AG08395 (cell line): ENCODE measurements at places on chromosomes 13 and 19.

GRCh38 chr13:111280226-111280625 lies 40.2 kb upstream of the TEX29 start:
- DNase-seq = no peak

GRCh38 chr13:31441800-31442510 lies 242.2 kb downstream of the B3GLCT start:
- no peak for DNase-seq

GRCh38 chr13:112254061-112254818 lies 121.9 kb upstream of the SPACA7 start:
- DNase-seq = no peak

- DNase-seq = no peak
These were observed 3.5 kb upstream of the CGB7 start for GRCh38 chr19:49061000-49061399.

DNA sequence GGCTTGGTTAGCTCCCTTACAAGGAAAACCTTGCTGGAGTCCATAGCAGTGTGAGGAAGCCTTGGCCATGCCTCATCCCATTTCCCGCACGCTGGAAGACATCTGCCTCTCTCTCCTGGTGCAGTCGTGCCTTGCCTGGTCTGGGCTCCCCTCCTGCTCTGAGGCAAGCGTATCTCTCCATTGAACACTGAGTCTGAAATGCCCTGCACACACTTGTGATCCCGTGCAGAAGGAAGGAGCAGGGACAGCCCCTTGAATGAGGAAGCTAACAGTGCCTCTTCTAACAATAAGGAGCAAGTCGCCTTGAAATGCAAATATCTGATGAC lies 407 bp upstream of the ZNF440 start:
- no peak for DNase-seq

DNA sequence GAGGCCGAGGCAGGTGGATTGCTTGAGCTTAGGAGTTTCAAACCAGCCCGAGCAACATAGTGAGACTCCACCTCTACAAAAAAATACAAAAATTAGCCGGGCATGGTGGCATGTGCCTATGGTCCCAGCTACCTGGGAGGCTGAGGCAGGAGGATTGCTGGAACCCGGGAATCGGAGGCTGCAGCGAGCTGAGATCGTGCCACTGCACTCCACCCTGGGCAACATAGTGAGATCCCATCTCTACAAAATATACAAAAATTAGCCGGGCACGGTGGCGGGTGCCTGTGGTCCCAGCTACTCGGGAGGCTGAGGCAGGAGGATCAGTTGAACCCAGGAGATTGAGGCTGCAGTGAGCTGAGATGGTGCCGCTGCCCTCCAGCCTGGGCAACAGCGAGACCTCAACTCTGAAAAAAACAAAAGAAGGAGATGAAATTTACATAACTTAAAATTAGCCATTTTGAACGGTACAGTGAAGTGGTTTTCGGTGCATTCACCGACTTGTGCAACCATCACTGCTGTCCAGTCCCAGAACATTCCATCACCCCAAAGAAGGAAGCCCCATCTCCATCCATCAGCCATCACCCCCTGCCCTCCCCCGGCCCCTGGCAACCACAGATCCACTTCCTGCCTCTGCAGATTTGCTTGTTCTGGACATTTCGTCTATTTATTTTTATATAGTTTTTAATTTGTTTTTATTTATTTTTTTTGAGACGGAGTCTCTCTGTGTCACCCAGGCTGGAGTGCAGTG lies 1.6 kb upstream of the AZU1 start:
- no peak for DNase-seq

DNA sequence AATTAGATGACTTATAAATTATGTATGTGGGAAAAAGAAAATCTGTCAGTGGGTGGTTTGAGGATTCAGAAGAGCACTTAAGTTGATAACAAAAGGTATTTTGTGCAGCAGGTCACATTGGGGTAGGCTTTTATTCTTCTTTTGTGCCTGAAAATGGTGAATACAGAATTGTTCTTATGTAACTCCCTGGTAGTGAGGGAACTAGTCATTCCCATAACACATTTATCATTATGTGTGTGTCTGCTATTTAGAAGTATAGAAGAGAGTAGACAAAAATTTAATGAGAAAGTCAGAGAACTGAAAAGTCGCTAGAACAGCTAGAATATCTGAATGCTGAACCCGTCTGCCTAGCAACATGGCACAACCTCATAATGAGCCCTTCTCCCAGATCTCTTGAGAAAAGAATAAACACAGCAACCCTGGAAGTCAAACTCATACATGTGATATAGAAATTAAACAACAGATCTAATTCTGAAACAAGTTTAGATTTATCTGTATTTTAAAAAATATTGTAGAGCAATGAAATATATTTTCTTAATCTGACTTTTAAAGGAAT lies 111.8 kb upstream of the EDNRB start:
- no peak for DNase-seq

DNA sequence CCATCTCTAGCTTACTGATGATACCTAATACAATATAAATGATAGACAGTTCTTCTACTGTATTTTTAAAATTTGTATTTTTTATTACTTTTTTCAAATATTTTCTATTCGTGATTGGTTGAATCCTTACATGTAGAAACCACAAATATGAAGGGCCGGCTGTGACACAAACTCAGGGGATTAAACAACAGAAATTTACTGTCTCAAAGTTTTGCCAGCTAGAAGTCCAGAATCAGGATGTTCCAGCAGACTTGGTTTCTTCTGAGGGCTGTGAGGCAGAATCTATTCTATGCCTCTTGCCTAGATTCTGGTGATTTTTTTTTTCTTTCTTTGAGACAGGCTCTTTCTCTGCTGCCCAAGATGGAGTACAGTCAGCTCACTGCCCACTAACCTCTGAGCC lies 13.8 kb downstream of the FPR1 start:
- DNase-seq = no peak

DNA sequence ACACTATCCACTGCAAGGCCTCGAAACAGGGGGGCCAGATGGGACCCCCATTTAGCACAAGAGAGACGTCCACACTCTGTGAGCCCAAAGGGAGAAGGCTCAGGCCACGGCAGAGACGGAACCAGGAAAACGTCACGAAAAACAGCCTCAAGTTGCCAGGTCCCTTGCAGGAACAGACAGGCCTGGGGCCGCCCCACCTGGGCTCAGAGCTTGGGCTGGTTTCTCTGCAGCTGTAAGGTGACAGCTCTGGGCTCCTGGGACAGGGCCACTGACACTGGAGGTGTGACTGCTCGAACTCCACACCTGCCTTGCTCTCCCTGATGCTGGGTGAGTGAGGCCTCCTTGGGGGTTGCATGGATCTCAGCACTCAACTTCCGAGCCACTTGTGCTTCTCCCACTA lies 3.2 kb downstream of the ZNF787 start:
- no peak for DNase-seq

- DNase-seq = no peak
These were observed 190.1 kb downstream of the SLC7A1 start for GRCh38 chr13:29405401-29405800.

DNA sequence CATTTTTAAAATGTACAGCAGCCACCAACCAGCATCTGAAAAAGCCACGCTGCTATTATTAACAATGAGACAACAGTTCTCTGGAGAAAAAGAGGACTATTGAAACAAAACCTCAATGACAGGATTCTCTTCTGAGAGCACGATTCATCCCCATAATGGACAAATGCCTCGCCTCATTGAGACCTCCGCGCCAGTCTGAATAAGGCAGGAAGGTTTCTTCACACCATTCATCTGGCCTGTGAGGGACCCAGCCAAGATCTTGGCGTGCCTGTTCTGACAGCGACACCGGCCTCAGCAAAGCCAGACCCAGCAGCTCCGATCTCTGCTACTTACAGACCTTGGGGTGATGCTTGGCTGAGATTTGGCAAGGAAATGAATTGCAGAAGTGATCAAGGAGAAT lies 14.8 kb downstream of the SMIM7 start:
- DNase-seq = no peak

GRCh38 chr13:98917116-98917515 lies 60.7 kb downstream of the DOCK9 start:
- no peak for DNase-seq

- DNase-seq = no peak
These were observed 760.4 kb downstream of the SLITRK1 start for GRCh38 chr13:83121896-83122295.

GRCh38 chr13:59706101-59706976 lies 457.4 kb downstream of the DIAPH3 start:
- DNase-seq = no peak

GRCh38 chr19:10419646-10420443 lies 493 bp upstream of the PDE4A start:
- DNase-seq = peak; percentile 27

GRCh38 chr13:107576430-107576829 lies 638.9 kb downstream of the LIG4 start:
- no peak for DNase-seq

DNA sequence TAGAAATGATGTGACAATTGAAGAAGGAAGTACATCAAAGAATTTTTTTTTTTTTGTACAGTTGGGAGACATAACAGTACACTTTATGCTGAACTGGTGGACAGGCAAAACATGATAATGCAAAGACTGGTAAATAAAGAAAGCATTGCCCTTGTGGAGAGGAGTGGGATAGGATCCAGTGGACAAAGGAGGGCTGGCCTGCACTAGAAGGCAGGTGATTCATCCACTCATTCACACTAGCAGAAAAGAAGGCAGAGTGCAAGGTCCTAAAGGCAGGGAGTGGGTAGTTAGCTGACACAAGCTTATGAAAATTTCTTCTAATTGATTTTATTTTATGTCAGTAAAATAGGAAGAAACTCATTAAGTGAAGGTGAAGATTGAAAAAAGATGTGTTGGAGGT lies 17.6 kb upstream of the NALCN start:
- DNase-seq = no peak

- no peak for DNase-seq
These were observed 7.7 kb downstream of the MEX3D start for GRCh38 chr19:1560286-1560882.

GRCh38 chr13:21576426-21576825 lies 27.5 kb downstream of the MICU2 start:
- peak; percentile 2 for DNase-seq

- DNase-seq = no peak
These were observed 43.7 kb downstream of the FRY start for GRCh38 chr13:32075170-32075851.

DNA sequence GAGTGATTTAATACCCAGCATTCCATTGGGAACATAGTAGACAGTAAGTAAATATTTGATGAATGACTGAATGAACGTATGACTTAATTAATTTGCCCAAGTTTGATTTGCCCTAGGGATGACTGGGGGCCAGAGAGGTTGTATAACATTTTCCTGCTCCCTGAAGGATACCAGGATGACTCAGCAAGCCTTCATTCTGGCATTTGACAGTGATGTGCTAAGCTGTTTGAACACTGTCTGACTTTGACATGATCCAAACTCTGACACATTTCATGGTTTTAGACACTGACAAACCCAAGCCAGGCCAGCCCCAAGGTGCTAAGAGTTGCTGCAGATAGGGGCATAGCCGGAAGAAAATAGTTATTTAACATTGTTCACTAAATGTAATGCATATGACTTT lies 53.4 kb upstream of the KLF12 start:
- DNase-seq = no peak

- DNase-seq = no peak
These were observed 5.8 kb downstream of the POU4F1 start for GRCh38 chr13:78597602-78597932.

GRCh38 chr19:3079578-3079977 lies 14.6 kb upstream of the GNA11 start:
- DNase-seq = no peak

DNA sequence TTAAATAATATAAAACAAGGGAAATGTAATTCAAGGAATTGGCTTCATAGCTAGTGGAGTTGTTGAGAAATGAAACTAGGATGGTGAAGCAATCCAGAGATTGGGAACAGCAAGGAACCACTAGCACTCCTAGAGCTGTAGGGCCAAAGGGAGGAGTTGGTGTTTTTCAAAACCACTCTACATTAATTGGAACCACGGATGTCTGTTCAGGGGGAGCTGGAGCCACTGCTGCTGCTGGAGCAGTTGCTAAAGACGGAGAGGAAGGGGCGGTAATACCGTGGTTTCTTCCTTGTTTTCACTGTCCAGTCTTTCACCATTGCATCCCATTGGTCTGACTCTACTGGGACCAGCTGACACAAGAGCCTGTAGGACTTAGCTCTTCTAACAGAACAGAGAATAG lies 8.5 kb downstream of the DNAJC15 start:
- DNase-seq = no peak

DNA sequence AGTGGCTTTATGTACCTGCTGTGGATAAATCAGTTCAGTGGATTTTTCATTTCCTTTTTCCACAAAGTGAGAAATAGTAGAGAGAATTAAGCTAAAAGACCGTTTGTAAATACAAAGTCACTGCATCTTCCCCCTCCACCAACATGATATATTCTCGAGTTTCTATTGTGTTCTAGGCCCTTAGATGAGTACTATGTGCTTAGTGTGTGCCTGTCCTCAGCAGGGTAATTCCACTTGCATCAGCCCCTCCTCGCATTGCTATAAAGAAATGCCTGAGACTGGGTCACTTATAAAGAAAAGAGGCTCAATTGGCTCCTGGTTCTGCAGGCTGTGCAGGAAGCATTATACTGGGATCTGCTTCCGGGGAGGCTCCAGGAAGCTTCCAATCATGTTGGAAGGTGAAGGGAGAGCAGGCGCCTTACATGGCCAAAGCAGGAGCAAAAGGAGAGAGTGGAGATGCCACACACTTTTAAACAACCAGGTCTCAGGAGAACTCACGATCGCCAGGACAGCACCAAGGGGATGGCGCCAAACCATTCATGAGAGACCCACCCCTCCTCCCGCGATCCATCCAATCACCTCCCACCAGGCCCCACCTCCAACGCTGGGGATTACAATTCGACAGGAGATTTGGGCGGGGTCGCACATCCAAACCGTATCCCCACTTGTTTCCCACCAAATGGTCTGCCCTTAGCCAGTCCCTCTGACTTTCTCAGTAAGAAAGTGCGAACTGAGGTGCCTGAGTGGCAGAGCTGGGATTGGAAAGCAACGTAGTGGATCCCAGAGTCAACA lies 102.3 kb upstream of the ABCC4 start:
- DNase-seq = no peak

GRCh38 chr19:35268536-35269437 lies at the start of gene USF2:
Gene USF2 (plus strand): TSS chr19:35268962. CDS start chr19:35269102, 140 bp downstream.
- peak; percentile 71 for DNase-seq
